ENCODE measurements at places on chromosomes 4 and X.

- DNase-seq: no peak
Measured at GRCh38 chr4:53924333-53925049, 139.9 kb downstream of the CHIC2 start.

DNA sequence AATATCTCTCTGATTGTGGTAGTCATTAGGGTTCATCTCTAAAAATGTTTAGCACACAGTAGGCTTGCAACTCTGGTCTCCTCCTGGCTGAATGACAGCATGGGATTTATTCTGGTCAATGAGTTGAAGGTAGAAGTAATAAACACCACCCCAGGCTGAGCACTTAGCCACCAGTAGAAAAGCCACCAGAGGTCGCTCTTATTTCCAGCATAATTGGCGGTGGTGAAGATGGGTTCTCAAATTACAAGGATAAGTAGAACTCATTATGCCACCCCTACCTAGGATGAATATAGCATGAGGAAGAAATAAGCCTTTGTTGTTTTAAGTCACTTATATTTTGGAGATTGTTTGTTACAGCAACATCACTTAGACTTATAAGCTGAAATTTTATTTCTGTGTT, 302.7 kb downstream of the GPM6A start:
- no peak for DNase-seq

GRCh38 chr4:182351485-182351884, 108.3 kb downstream of the TENM3 start:
- DNase-seq: no peak

- no peak for DNase-seq
Measured at GRCh38 chrX:115897956-115898355, 272.6 kb upstream of the AGTR2 start.

GRCh38 chr4:66073961-66074360, 403.7 kb upstream of the EPHA5 start:
- no peak for DNase-seq

DNA sequence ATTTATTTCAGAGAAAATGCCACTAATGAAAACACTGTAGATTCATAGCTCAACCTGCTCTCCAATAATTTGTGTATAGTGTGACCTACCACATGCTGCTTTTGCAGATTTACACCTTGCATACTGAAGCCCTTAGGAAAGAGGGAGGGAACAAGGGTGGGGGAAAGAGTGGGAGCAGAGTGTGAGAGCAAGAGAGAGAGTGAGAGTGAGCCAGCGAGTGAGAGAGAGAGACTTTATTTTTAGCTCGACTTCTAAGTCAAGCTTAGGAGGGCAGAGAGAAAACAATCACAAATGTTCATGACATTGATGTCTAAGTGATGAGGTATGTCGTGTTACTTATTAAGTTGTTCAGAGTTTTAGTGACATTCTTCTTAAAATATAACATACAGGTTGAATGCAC, 112.5 kb upstream of the HAND2 start:
- DNase-seq: no peak

GRCh38 chr4:141307241-141307689, 86.6 kb downstream of the ZNF330 start:
- DNase-seq: peak; percentile 65

DNA sequence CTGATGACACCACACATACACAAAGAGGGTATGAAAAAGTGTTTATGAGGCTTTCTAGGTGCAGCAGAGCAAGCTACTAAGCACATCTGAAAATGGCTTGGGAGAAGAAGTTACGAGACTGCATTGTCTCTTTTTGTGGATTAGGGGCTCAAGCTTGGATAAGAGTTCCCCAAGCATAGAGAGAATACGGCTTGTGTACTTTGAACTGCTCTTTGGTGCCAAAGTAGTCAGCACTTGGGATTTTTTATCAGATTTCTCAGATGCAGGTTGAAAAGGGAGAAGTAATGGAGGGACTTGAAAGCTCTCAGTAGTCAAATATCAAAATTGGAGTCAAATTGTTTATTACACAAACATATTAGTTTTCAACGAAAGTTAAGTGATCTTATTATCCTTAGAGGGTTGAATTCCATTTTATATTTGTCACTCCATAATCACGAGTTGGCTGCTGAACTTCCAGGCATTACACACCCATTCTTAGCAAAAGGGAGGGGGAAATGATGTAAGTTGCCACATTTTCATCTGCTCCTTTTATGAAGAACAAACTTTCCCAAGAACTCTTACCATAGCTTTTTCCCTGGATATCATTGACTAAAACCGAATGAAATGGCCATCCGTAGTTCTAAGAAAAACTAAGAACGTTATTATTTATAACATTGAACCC, 1904.9 kb downstream of the PCDH7 start:
- no peak for DNase-seq

DNA sequence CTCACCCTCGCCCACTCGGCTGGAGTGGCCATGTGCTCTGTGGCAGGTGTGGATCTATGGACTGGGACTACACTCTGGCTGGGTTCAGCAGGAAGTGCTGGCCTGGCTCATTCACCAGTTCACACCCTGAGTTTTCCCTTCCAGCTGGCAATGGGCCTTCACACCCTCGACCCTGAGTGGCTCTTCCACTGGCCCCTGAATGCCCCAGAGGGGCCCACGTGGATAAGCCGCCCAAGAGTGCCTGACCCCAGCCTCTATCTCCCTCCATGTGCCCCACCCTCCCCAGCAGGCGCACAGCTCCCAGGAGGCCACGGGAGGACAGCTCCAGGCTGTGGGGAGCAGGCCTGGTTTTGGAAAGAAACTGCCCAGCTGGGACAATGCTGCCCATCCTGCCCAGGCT, 234.1 kb downstream of the AFAP1 start:
- DNase-seq: no peak

DNA sequence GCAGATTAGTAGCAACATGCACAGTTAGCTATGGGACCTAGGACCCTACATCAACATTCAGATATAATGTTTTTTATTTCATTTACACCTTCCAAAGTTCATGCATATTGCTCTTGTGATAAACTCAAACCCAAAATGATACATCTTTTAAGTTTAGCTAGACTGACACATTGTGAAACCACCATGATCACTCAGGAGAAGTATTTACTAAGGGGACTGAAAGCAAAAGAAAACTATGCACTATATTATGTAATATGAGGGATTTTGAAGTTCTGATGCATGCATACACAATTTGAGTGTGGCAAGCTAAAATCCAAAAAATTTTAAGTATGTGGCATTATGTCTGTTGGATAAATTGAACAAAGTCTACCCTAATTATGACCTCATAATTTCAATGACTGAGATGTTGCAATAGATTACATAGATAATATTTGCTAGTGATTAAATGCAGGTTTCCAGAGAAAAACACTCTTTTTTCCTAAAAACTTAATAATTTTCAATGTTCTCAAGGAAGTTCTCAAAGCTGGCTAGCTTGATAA, 914.8 kb upstream of the GRIA3 start:
- DNase-seq: peak; percentile 50

DNA sequence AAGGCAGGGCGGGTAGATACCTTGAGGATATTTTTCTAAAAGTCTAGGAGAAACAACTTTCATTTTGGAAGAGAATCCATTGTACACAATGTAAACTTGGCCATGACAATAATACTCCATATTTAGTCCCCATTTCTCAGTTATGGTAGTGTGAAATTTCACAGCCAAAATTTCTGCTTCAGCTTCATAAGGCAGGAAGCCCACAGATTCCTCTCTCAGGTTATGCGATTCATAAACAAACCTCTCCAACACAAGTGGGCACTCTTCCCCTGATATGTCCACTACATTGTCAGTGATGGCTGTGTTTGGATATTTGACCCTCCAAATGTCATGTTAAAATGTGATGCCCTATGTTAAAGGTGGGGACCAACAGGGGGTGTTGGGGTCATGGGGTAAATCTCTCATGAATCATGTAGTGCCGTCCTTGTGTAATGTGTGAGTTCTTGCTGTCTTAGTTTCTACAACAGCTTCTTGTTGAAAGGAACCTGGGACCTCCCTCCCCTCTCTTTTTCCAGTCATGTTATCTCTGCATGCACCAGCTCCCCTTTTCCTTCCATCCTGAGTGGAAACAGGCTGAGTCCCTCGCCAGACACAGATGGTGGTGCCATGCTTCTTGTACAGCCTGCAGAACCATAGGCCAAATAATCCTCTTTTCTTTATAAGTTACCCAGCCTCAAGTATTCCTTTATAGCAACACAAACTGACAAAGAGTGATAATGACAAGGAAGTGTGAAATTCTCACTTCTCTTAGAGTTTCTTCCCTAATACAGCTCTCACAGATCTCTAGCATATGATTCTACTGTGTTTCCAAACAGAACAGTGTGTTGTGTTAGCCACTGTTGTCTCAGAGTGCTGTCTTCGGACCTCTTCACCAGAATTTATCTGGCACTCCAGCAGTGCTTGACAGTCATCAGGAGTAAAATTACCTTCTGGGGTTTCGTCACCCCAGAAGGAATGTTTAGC, 598.4 kb upstream of the GNPDA2 start:
- DNase-seq: no peak

- peak; percentile 20 for DNase-seq
Measured at GRCh38 chrX:13009273-13009672, 34.4 kb downstream of the TMSB4X start.

DNA sequence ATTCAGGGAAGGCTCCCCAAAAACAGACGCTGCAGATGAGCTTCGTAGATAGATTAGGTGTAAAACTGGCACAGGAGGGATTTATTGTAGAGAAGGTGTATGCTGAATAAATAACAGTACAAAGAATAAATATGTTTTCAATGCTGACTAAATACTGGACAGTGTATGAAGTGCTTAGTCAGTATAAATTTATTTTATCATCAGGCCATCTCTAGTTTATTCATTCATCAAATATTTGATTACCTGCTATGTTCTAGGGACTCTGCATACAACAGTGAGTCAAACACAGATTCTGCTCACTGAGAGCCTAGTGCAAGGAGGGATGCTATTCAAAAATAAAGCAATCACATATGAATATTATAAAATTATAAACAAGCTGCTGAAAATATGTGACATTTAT, 63.6 kb upstream of the TSPAN5 start:
- DNase-seq: no peak

DNA sequence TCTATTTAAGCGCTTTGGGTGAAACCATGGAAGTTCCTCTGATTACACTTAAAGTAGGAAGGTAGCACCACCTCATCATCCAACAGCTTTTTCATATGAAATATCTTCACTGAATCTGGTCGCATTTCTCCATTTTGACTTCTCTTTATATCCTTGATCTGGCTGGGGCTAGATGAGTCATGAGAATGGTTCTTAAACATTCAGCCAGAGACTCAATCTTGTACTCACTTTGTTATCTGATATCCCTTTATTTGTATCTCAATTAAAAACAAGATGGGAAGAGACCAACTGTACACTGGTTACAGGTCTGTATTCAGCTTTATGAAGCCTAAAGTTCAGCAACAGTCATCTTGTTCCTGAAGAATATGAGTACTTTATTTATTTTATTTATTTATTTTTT, 84.9 kb downstream of the CBLL2 start:
- no peak for DNase-seq

DNA sequence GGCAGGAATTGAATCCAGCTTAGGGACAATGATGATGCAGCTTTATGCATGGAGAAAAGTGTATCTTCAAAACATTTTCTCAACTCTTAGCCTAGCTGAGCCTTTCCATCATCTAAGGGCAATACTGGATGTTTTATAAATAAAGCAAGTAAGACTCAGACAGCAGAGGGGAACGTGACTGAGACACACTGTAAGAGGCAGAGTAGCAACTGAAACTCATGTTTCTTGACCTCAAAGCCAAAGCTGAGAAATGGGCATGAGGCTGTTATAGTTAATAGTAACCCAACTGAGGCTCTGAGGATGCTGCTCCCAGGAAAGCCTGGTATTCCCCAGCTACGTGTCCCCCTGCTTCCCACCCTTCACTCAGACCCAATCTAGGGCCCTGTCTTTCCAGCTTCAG, 44.6 kb downstream of the ARHGEF9 start:
- DNase-seq: no peak

GRCh38 chr4:101414496-101414895, 67.2 kb upstream of the PPP3CA start:
- no peak for DNase-seq

- peak; percentile 63 for DNase-seq
Measured at GRCh38 chrX:46589977-46590723, 16.6 kb downstream of the CHST7 start.

DNA sequence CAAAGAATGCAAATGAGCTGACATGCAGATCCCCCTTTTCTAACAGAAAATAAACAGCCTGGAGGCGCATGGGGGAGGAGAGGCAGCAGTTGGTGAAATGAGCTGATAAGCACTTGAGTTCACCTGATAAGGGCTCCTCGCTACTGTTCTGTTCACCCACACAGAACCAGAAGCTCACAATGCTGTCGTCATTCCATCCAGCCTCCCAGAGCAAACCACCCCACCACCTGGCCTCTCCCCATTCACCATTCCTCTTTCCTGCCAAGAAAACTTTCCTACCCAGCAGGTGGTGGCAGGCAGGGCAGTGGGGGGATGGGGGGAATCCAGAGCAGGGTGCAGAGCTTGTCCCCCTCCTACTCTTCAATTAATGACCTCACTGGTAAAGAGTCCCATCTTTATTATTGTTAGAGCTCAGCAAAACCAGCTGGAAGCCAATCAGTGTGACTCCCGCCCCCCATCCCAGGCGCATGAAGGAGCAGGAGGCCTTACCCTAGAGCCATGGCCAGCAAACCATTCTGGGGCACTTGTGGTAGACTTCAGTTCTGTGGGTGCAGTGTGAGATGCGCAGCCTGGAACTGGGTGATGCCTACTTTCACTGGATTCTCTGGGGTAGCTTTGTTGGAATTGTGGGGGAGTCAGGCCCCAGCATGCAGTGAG, 350.3 kb downstream of the ZIC3 start:
- DNase-seq: no peak

- DNase-seq: no peak
Measured at GRCh38 chr4:71765350-71765749, 18.5 kb downstream of the GC start.

DNA sequence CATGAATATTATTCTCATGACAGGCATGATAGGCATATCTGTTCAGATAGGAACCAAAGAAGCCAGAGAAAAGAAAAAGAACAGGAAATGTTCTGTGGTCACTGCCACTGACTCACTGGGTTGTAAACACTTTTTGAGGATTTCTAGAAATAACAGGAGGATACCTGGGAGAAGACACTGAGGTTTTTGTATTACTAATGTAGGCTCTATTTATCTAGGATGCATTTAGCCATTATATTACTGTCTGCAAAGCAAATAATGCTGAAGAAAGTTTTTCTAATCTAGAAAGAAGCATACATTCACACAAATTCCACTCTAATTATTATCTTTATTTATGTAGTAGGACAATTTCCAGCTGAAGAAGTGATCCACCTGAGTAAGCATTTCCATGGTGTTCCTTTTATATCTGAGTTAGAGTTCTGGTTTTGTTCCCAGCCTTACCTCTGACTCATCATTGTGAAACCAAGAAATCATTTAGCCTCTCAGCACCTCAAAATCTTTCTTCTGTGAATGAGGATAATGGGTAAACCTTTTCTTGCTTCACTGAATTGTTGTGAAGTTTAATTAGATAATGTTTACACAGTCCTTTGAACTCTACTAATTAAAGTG, 40.2 kb upstream of the EPGN start:
- peak; percentile 66 for DNase-seq

GRCh38 chr4:76954489-76954888, 4.9 kb downstream of the SEPTIN11 start:
- no peak for DNase-seq

All from EL (cell line).